ENCODE measurements at places on chromosomes 6 and 20.

DNA sequence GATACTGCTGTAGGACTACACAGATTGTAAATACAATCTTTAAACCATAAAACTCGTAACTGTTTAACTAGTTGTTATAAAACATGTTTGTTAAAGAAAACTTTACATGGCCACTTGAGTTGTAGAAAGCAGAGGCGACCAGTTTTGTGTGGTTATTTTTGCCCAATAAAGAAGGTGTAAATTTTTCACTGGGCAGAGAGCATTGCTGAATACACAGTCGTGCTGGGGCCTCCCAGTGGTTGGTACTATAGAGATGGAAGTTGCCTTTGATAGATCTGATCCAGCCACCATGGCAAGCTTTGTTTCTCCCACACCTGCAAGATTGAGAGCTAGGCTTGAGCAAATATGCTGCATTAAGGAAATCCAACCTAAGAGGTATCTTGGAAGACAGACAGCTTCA, 34.0 kb upstream of the YWHAB start:
- peaks cover 11% of the 10 kb centered on the region for H3K27me3 ChIP-seq
- peaks cover 2% of the 10 kb centered on the region for H3K4me1 ChIP-seq
- no peak overlapping the region for H3K27ac ChIP-seq

- peak overlapping the region; percentile 76 for H3K27ac ChIP-seq
- H3K4me1 ChIP-seq = peaks cover 59% of the 10 kb centered on the region
- no peaks in the 10 kb centered on the region for H3K27me3 ChIP-seq
- H3K36me3 ChIP-seq = peaks cover 20% of the 10 kb centered on the region
- no peak overlapping the region for H3K4me3 ChIP-seq
Observed at GRCh38 chr20:20022498-20022897, 5.3 kb downstream of the NAA20 start.

GRCh38 chr6:37092923-37093727, 76.8 kb upstream of the PIM1 start:
- H3K4me1 ChIP-seq = peaks cover 26% of the 10 kb centered on the region
- peaks cover 9% of the 10 kb centered on the region for H3K27me3 ChIP-seq
- H3K36me3 ChIP-seq = no peaks in the 10 kb centered on the region
- no peak for DNase-seq
- no peak overlapping the region for H3K27ac ChIP-seq

DNA sequence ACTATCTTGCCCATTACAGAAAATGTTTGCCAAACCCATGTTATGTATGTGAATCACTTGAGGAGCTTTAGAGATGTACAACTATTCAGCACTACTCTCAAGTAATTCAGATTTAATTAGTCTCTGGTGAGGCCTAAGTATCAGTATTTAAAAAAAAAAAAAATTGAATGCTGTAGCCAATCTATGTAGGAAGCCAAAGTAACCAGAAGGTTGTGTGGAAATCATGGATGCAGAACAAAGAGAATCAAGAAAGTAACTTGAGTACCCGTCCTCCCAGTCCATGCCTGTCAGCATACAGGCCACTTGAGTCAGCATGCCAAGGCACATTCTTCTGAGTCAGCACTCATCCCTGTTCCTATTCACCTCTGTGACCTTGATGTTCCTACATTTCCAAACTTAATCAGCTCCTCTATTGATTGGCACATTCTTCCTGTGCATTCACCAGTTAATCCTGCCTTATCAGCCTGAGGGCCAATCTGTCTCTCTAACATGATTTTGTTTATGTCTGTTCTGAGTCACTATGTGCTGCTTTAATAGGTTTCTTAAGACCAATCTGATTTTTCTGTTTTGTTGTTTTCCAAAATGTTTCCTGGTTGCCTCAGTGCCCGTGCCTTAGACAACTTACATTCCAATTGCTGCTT, 165.6 kb downstream of the KCNQ5 start:
- H3K36me3 ChIP-seq = no peaks in the 10 kb centered on the region
- no peak for DNase-seq
- no peaks in the 10 kb centered on the region for H3K4me1 ChIP-seq
- no peak overlapping the region for H3K27ac ChIP-seq
- no peaks in the 10 kb centered on the region for H3K27me3 ChIP-seq

DNA sequence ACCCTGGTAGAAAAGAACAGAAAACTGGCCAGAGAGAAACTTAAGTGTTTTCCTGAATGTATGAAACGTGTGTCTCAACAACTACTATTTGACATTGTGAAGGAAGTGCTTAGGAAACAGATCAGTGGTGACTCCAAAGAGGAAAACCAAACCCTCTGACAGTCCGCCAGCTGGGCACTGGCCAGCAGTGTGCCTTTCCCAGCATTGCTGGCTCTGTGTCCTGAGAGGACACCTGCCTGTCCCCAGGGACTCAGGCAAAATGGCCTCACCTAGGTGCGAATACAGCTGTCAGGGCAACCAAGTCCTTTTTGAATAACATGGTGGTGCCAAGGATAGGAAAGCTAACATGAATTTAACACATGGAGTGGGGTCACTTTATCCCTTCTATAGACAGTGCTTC, 72.5 kb downstream of the NDUFAF5 start:
- H3K27ac ChIP-seq = no peak overlapping the region
- no peak overlapping the region for H3K4me3 ChIP-seq
- no peaks in the 10 kb centered on the region for H3K4me1 ChIP-seq

GRCh38 chr20:478949-479429, 16.7 kb upstream of the TBC1D20 start:
- H3K4me3 ChIP-seq = no peak overlapping the region
- DNase-seq = peak; percentile 45
- peaks cover 51% of the 10 kb centered on the region for H3K36me3 ChIP-seq
- peak overlapping the region; percentile 79 for H3K27ac ChIP-seq
- no peaks in the 10 kb centered on the region for H3K27me3 ChIP-seq

- no peak for DNase-seq
- no peak overlapping the region for H3K27ac ChIP-seq
- H3K36me3 ChIP-seq = no peaks in the 10 kb centered on the region
- H3K27me3 ChIP-seq = no peaks in the 10 kb centered on the region
- no peak overlapping the region for H3K4me3 ChIP-seq
Observed at GRCh38 chr6:163892824-163893561, 478.5 kb downstream of the QKI start.

GRCh38 chr6:157558049-157558448, 177.1 kb downstream of the ZDHHC14 start:
- H3K27ac ChIP-seq = no peak overlapping the region
- H3K27me3 ChIP-seq = peaks cover 52% of the 10 kb centered on the region
- peaks cover 3% of the 10 kb centered on the region for H3K36me3 ChIP-seq
- no peak overlapping the region for H3K4me3 ChIP-seq

GRCh38 chr6:145633981-145634627, 101.2 kb downstream of the EPM2A start:
- H3K27ac ChIP-seq = no peak overlapping the region
- DNase-seq = peak; percentile 87
- no peaks in the 10 kb centered on the region for H3K36me3 ChIP-seq
- H3K27me3 ChIP-seq = no peaks in the 10 kb centered on the region
- H3K4me3 ChIP-seq = no peak overlapping the region
- H3K4me1 ChIP-seq = no peaks in the 10 kb centered on the region

DNA sequence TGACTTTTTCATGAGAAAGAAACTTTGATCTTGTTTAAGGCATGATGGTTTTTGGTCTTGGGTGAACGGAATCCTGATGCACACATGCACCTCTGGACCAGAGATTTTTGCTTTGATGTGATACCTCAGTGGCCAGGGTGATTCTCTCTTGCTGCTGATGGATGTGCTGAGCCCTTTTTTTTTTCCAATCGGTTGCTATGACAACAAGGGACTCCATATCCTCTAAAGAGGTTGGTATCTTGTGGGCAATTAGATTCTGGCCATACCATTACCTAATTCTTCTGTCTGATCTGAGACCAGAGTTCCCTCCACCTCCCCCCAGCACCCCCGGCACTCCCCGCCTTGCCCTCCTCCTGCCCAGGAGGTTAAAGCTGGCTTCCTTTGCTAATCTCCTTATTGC, 24.9 kb downstream of the PDYN start:
- H3K27me3 ChIP-seq = peaks cover 25% of the 10 kb centered on the region
- H3K36me3 ChIP-seq = no peaks in the 10 kb centered on the region
- peaks cover 10% of the 10 kb centered on the region for H3K4me1 ChIP-seq
- no peak overlapping the region for H3K27ac ChIP-seq

DNA sequence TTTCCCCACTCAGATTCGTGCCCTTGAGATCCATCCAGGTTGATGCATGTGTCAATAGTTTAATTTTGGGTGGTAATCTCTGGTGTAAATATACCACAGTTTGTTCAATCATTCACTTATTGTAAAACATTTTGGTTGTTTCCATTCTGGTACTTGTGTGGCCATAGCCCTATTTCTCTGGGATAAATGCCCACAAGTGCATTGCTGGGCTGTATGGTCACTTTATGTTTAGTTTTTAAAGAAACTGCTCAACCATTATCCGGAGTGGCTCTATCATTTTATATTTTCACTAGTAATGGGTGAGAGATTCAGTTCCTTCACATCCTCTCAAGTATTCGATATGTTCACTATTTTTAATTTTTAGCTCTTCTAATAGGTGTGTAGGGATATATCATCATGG, 60.7 kb upstream of the RNF24 start:
- H3K27ac ChIP-seq = no peak overlapping the region
- peaks cover 34% of the 10 kb centered on the region for H3K4me1 ChIP-seq
- peaks cover 16% of the 10 kb centered on the region for H3K27me3 ChIP-seq
- H3K36me3 ChIP-seq = peaks cover 7% of the 10 kb centered on the region

DNA sequence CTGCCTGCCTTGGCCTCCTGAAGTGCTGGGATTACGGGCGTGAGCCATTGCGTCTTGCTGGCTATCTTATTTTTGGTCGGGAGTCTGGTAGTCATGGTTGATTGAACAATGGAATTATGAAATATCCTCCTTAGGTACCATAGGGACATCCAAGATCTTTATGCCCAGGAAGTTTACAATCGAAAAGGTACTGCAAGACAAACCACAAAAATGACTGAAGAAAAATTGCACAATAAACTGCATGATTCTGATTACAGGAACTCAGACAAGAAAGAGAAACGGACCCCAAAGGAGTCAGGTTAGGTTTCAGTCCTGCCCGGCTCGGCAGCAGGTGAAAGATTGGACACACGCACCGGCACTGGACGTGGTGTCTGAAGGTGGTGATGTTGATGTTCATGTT, 5.3 kb downstream of the SLC26A8 start:
- H3K27ac ChIP-seq = no peak overlapping the region
- no peaks in the 10 kb centered on the region for H3K36me3 ChIP-seq
- H3K4me1 ChIP-seq = peaks cover 5% of the 10 kb centered on the region

DNA sequence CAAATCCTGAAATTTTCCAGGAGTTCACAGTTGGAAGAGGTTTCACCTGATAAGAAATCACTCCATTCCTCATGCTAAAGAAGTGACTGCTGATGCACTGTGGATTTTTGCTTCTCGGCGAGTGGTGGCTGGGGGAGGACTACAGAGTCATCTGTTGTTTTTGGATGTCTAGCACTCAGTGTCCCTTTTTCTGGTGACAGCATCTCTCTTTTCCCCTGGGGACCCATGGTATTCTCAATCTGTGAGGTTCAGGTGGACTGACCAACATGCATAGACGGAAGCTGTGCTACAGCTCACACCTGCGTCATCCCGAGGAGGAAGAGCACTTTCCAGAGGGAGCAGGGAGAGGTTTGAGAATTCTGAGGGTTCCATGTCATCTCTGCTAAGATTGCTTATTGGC, 42.7 kb upstream of the ZNF831 start:
- peak overlapping the region; percentile 96 for H3K27ac ChIP-seq
- H3K4me3 ChIP-seq = no peak overlapping the region
- no peak for DNase-seq
- H3K27me3 ChIP-seq = peaks cover 11% of the 10 kb centered on the region
- H3K4me1 ChIP-seq = peaks cover 63% of the 10 kb centered on the region

- H3K4me3 ChIP-seq = no peak overlapping the region
- no peak overlapping the region for H3K27ac ChIP-seq
- H3K4me1 ChIP-seq = peaks cover 9% of the 10 kb centered on the region
- H3K27me3 ChIP-seq = peaks cover 88% of the 10 kb centered on the region
- no peak for DNase-seq
- peaks cover 3% of the 10 kb centered on the region for H3K36me3 ChIP-seq
Observed at GRCh38 chr6:108156938-108157233, 8.9 kb upstream of the NR2E1 start.

- no peaks in the 10 kb centered on the region for H3K36me3 ChIP-seq
- no peak overlapping the region for H3K4me3 ChIP-seq
- no peaks in the 10 kb centered on the region for H3K4me1 ChIP-seq
- no peak overlapping the region for H3K27ac ChIP-seq
- H3K27me3 ChIP-seq = peaks cover 4% of the 10 kb centered on the region
- DNase-seq = peak; percentile 22
Observed at GRCh38 chr6:17086469-17086868, 15.4 kb upstream of the STMND1 start.

DNA sequence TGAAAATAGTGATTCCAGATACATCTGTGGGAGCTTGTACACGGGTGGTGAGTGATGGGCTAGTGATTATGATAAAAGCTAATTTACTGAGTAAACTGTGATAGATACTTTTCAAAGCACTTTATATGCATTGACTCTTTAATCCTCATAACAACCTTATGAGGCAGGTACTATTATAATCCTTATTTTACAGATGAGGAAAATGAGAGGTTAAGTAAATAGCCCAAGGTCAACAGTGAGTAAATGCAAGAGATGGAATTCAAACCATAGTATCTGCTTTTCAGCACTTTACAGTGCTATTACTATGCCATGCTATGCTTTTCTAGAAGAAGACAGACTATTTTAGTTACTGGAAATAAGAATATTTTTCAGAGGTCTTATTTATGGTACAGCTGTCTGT, 320.9 kb upstream of the CITED2 start:
- H3K4me1 ChIP-seq = no peaks in the 10 kb centered on the region
- no peak overlapping the region for H3K4me3 ChIP-seq
- no peaks in the 10 kb centered on the region for H3K27me3 ChIP-seq
- H3K27ac ChIP-seq = no peak overlapping the region

- H3K4me1 ChIP-seq = peaks cover 39% of the 10 kb centered on the region
- no peak for DNase-seq
- H3K27ac ChIP-seq = no peak overlapping the region
Observed at GRCh38 chr6:45003387-45003786, 324.7 kb upstream of the RUNX2 start.

- H3K36me3 ChIP-seq = peaks cover 38% of the 10 kb centered on the region
- DNase-seq = no peak
- no peaks in the 10 kb centered on the region for H3K27me3 ChIP-seq
- peak overlapping the region; percentile 60 for H3K27ac ChIP-seq
Observed at GRCh38 chr20:32158943-32159660, 48.4 kb downstream of the PLAGL2 start.

- no peak overlapping the region for H3K4me3 ChIP-seq
- H3K4me1 ChIP-seq = no peaks in the 10 kb centered on the region
- H3K27ac ChIP-seq = no peak overlapping the region
- no peaks in the 10 kb centered on the region for H3K27me3 ChIP-seq
- no peaks in the 10 kb centered on the region for H3K36me3 ChIP-seq
Observed at GRCh38 chr6:88133718-88134117, 32.4 kb downstream of the CNR1 start.

DNA sequence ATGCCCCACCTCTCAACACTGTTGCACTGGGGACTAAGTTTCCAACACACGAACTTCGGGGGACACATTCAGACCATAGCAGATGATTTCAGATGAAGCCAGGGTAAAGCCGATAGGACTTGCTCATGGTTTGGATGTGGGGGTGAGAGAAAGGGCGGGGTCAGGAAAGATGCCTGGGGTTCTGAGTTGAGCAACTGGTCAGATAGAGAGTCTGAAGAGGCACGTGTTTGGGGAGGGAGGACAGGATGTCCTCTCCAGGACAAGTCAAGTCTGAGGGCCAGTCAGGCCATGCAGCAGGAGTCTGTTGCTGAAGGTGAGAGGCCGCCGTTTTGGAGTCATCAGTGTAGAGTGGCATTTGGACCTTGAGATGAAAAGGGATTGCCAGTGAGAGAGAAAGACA, 197.9 kb upstream of the SNX9 start:
- H3K36me3 ChIP-seq = no peaks in the 10 kb centered on the region
- no peak for DNase-seq
- H3K27ac ChIP-seq = no peak overlapping the region
- H3K4me1 ChIP-seq = peaks cover 6% of the 10 kb centered on the region

GRCh38 chr6:14512246-14512645, 394.7 kb downstream of the CD83 start:
- peaks cover under 1% of the 10 kb centered on the region for H3K4me1 ChIP-seq
- no peaks in the 10 kb centered on the region for H3K36me3 ChIP-seq
- H3K27ac ChIP-seq = no peak overlapping the region
